T-cell (primary cell): ENCODE measurements at places on chromosomes 2 and 18. TPM values are rescaled to one million over a fixed set of nuclear protein-coding genes. Genes with fewer than 3 reads are reported as not detected.

- peaks cover 11% of the 10 kb centered on the region for H3K4me1 ChIP-seq
- H3K36me3 ChIP-seq, result no peaks in the 10 kb centered on the region
- no peaks in the 10 kb centered on the region for H3K27me3 ChIP-seq
- H3K27ac ChIP-seq, result no peak overlapping the region
These were observed 15.6 kb downstream of the PDE6D start for GRCh38 chr2:231765496-231765929.

- no peaks in the 10 kb centered on the region for H3K36me3 ChIP-seq
- peaks cover 19% of the 10 kb centered on the region for H3K27me3 ChIP-seq
- no peak for DNase-seq
- no peak overlapping the region for H3K27ac ChIP-seq
These were observed 186.7 kb downstream of the INSIG2 start for GRCh38 chr2:118274841-118275510.

- no peak overlapping the region for H3K27ac ChIP-seq
- no peaks in the 10 kb centered on the region for H3K4me1 ChIP-seq
- no peak for DNase-seq
- H3K4me3 ChIP-seq, result no peak overlapping the region
- no peaks in the 10 kb centered on the region for H3K36me3 ChIP-seq
- H3K27me3 ChIP-seq, result no peaks in the 10 kb centered on the region
These were observed 54.2 kb upstream of the CTDP1 start for GRCh38 chr18:79625195-79625923.

Gene PLCL1
- total RNA-seq, result 24.7 TPM

Gene MBP
- 169 TPM for total RNA-seq

- no peaks in the 10 kb centered on the region for H3K4me1 ChIP-seq
- H3K36me3 ChIP-seq, result no peaks in the 10 kb centered on the region
- H3K4me3 ChIP-seq, result no peak overlapping the region
- DNase-seq, result no peak
These were observed 83.9 kb upstream of the TMEM178A start for GRCh38 chr2:39581866-39582265.

- H3K4me1 ChIP-seq, result no peaks in the 10 kb centered on the region
- H3K27me3 ChIP-seq, result peaks cover 9% of the 10 kb centered on the region
- no peak for DNase-seq
- no peak overlapping the region for H3K27ac ChIP-seq
- no peak overlapping the region for H3K4me3 ChIP-seq
- no peaks in the 10 kb centered on the region for H3K36me3 ChIP-seq
These were observed 95.9 kb upstream of the SCG2 start for GRCh38 chr2:223697892-223698645.

Gene NIF3L1
- 29.7 TPM for total RNA-seq
